ENCODE measurements at places on chromosomes 12 and 14.

GRCh38 chr14:101928415-101928841 is 35.9 kb upstream of the DYNC1H1 start:
- DNase-seq: no peak

- no peak for DNase-seq
Observed at GRCh38 chr12:46699986-46700385, 125.8 kb downstream of the SLC38A4 start.

DNA sequence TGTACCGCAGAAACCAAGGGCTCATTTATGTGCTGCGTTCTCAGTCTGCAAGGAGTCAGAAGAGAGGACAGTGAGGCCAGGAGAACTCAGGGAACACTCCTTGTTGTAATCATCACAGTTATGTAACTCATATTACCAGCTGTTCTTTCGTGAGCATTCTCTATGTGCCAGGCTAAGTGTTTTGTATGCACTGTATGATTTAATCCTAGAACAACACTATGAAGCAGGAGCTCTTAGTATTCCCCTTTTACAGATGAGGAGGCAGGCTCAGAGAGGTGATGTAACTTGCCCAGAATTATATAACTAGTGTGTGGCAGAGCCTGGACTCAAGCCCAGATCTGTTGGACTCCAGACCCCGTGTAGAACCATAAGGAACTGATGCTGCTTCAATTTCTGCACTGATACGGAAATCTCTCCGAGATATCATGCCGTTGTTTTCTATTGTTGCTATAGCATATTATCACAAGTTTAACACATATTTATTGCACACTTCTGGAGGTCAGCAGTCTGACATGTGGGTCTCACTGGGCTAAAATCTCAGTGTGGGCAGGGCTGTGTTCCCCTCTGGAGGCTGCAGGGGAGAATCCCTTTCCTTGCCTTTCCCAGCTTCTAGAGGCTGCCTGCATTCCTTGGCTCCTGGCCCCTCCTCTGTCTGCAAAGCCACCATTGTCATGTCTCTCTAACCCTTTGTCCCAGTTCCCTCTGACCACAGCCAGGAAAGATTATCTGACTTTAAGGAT is 16.3 kb upstream of the CD9 start:
- no peak for DNase-seq

GRCh38 chr14:94044476-94045091 is 18.4 kb downstream of the OTUB2 start:
- DNase-seq: no peak
